Breast epithelium (tissue), 4 donors: ENCODE measurements at places on chromosomes 3 and 15.
A peak's percentile ranks its signal among the peaks of the same experiment; 100 is the strongest.

DNA sequence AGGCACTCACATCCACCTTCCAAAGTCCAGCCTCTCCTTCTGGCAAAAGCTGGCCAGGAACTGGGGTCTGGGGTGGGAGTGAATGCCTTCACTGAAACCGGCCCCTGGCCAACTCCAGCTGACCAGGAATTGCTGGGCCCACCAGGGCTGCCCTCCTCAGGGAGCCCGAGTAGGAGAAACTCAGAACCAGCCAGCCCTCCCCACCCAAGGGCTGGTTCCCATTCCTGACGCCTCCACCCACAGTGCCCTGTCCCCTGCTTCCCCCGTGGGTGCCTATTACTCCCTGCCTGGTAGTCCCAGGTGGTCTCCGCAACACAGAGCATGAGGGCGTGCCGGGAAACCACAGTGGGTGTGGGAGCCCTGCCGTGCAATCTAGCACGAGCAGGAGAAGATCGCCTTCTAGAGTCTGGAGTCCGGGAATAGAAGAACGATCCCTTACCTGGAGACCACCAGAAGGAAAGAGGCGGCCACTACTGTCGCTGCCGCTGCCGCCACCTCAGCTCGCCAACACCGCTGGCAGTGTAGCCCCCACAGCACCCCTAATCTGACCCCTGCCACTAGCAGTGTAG is 178.8 kb downstream of the POTEB3 start:
- H3K36me3 ChIP-seq = no peaks in the 10 kb centered on the region
- no peak overlapping the region for H3K27ac ChIP-seq
- H3K4me1 ChIP-seq = no peaks in the 10 kb centered on the region

DNA sequence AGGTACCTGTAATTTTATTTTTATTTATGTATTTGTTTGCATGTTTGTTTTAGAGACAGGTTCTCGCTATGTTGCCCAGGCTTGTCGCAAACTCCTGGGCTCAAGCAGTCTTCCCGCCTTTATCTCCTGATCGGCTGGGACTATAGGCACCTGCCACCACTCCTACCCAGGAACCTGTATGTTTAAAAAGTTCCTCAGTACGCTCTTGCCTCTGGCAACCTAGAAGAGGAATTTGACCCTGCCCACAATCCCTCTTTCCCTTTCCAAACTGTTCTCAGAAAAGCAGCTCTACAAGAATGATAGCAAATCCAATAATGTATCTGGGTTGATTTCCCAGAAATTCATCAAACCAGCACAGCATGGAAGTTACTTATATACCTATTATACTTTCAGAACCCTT is 20.9 kb upstream of the PHLDB2 start:
- no peak for DNase-seq
- H3K4me1 ChIP-seq = no peaks in the 10 kb centered on the region
- H3K27me3 ChIP-seq = no peaks in the 10 kb centered on the region
- H3K36me3 ChIP-seq = no peaks in the 10 kb centered on the region

- H3K4me1 ChIP-seq = no peaks in the 10 kb centered on the region
- no peak for DNase-seq
- H3K27ac ChIP-seq = no peak overlapping the region
- H3K36me3 ChIP-seq = no peaks in the 10 kb centered on the region
Measured at GRCh38 chr3:112519424-112520001, 20.2 kb upstream of the BTLA start.

DNA sequence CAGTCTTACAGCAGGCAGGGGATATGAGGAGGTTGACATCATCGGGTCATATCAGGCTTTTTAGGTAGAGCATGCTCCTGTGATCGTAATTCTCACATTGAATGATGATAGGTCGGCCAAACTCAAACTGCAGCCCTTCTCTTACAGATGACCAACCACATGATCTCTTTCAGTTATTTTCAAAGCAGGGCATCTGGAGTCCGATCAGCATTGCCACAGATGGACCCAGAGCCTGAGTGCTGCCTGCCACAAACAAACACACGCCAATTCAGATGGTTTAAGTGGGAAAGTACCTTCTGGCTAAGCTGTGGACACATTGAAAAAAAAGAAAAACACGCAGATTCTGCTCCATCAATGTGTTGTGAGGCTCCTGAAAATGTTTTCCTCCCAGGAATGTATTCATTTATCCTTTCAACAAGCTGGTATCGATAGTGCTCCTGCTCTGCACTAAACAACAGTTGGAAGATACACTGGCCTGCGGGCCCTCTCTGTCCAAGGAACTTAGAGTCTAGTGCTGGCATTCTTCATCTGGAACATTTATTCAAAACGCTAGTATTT is 31.2 kb downstream of the ARPP21 start:
- H3K4me1 ChIP-seq = no peaks in the 10 kb centered on the region
- no peak overlapping the region for H3K4me3 ChIP-seq
- no peak for DNase-seq
- H3K27ac ChIP-seq = no peak overlapping the region
- no peaks in the 10 kb centered on the region for H3K36me3 ChIP-seq

GRCh38 chr15:20106026-20106425 is 435.6 kb downstream of the GOLGA6L6 start:
- no peak overlapping the region for H3K4me3 ChIP-seq
- H3K27ac ChIP-seq = no peak overlapping the region
- H3K27me3 ChIP-seq = no peaks in the 10 kb centered on the region
- no peak for DNase-seq
- H3K4me1 ChIP-seq = no peaks in the 10 kb centered on the region

DNA sequence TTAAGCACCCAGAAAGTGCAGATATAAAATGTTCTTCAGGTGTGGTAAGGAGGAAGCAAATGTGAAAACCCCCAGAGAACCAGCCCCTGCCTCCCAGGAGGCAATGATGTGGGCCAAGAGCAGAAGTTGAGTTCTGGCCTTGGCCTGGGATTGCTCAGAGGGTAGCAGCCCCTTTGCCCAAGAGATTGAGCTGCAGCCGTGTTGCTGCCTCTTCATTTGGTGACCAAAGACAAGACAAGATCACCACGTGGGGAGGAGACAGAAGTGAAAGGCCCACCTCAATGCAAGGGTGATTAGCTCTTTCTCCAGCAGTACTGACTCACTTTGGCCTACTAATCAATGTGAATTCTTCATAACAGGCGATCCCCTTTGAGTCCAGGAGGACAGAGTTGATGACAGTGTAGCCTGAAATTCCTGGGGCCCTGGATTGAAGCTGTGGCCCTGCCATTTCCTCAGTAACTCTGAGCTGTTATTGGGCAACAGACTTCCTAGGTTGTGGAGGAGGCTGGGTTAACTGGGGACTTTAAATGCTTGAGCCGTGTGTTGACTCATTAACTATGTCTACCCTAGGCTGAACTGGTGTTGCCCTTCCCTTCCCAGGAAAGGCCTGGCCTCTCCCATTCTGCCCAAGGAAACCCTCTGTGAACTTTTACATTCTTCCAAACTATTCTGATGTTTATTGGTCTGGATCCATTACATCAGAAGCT is 86.5 kb downstream of the ST6GAL1 start:
- no peaks in the 10 kb centered on the region for H3K4me1 ChIP-seq
- no peak for DNase-seq
- H3K27ac ChIP-seq = no peak overlapping the region
- no peaks in the 10 kb centered on the region for H3K27me3 ChIP-seq

GRCh38 chr15:49045751-49046219 is 461 bp downstream of the SECISBP2L start:
- no peaks in the 10 kb centered on the region for H3K36me3 ChIP-seq
- peaks cover 4% of the 10 kb centered on the region for H3K4me1 ChIP-seq
- no peaks in the 10 kb centered on the region for H3K27me3 ChIP-seq

- H3K4me3 ChIP-seq = no peak overlapping the region
- H3K27me3 ChIP-seq = no peaks in the 10 kb centered on the region
- no peaks in the 10 kb centered on the region for H3K36me3 ChIP-seq
Measured at GRCh38 chr3:49081429-49081828, 12.4 kb downstream of the QRICH1 start.

GRCh38 chr3:190517687-190518086 is 3.8 kb downstream of the IL1RAP start:
- H3K4me3 ChIP-seq = no peak overlapping the region
- H3K36me3 ChIP-seq = no peaks in the 10 kb centered on the region
- no peaks in the 10 kb centered on the region for H3K27me3 ChIP-seq
- no peaks in the 10 kb centered on the region for H3K4me1 ChIP-seq
- no peak for DNase-seq
- no peak overlapping the region for H3K27ac ChIP-seq

- H3K27me3 ChIP-seq = no peaks in the 10 kb centered on the region
- no peaks in the 10 kb centered on the region for H3K4me1 ChIP-seq
- no peak for DNase-seq
- H3K27ac ChIP-seq = no peak overlapping the region
- H3K36me3 ChIP-seq = no peaks in the 10 kb centered on the region
- no peak overlapping the region for H3K4me3 ChIP-seq
Measured at GRCh38 chr15:39454189-39454986, 126.5 kb upstream of the THBS1 start.

- peak; percentile 86 for DNase-seq
- peak overlapping the region; percentile 95 for H3K27ac ChIP-seq
- peak overlapping the region; percentile 78 for H3K4me3 ChIP-seq
- H3K27me3 ChIP-seq = no peaks in the 10 kb centered on the region
Measured at GRCh38 chr3:52237657-52238172, 1.2 kb downstream of the TWF2 start.

GRCh38 chr3:115099986-115100571 is 47.0 kb downstream of the ZBTB20 start:
- H3K27ac ChIP-seq = peak overlapping the region; percentile 80
- no peak for DNase-seq
- peaks cover 15% of the 10 kb centered on the region for H3K4me1 ChIP-seq
- H3K27me3 ChIP-seq = no peaks in the 10 kb centered on the region
- H3K4me3 ChIP-seq = peak overlapping the region; percentile 61

- H3K27ac ChIP-seq = no peak overlapping the region
- H3K4me3 ChIP-seq = no peak overlapping the region
- DNase-seq = no peak
- H3K4me1 ChIP-seq = no peaks in the 10 kb centered on the region
Measured at GRCh38 chr3:41260063-41260450, 60.8 kb downstream of the CTNNB1 start.

DNA sequence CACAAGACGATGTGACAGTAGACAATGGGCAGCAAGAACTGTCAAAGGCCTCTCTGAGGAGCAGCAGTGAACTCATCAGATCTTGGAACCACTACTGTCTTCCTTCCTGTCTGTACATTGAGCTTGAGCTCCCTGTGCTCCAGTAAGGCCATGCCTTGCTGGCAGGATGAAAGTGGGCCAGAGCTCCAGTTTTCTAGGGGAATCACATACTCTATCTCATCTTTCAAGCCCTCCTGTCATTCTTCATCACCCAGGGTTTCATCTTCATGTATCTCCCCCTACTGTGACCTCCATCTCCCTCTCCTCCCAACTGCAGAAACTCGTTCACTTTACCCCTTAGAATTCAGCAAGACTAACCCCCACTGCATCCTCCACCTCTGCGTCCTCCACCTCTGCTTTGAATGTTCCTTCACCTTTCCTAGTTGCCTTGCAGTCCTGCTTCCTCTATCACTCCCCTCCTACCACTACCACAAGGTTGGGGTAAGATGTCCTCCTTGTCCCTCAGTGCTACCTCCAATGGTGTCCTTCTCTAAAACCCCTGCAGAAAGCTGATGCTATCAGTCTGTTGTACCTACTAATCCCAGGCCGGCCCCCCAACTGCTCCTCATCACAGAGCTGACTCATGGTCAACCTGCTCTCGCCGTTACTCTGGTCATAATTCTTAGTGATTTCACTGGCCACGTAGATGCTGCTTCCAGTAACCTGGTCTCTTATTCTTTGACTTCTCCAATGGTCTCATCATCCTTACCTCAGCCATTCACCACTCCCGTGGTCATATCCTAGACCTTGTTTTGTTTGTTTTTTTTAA is 22.3 kb downstream of the NKIRAS1 start:
- H3K27me3 ChIP-seq = no peaks in the 10 kb centered on the region
- H3K4me3 ChIP-seq = no peak overlapping the region
- no peaks in the 10 kb centered on the region for H3K36me3 ChIP-seq
- H3K27ac ChIP-seq = peak overlapping the region; percentile 21

GRCh38 chr15:98443526-98443925 is 204.8 kb upstream of the IGF1R start:
- H3K36me3 ChIP-seq = no peaks in the 10 kb centered on the region
- DNase-seq = no peak
- no peak overlapping the region for H3K4me3 ChIP-seq
- H3K27me3 ChIP-seq = no peaks in the 10 kb centered on the region
- no peak overlapping the region for H3K27ac ChIP-seq

DNA sequence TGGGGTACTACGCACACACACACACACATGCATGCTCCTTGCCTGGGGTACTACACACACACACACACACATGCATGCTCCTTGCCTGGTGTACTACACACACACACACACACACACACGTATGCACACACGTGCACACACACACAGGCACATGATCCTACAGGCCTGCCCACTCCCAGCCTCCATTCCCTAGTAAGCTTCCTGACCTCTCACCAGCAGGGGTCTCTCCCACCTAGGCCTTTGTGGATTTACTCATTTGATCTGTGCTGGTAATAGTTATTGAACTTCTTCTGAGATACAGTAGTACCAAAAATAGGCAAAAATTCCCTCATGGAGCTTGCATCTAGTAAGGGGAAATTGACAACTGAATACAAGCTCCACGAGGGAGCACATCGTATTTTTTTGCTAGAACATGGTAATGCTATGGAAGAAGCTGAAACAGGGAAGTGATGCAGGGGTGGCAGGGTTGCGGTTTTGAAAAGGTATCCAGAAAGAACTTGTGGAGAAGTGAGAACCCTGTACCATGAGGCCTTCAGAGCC is 19.1 kb downstream of the TTC21A start:
- H3K36me3 ChIP-seq = no peaks in the 10 kb centered on the region
- peak overlapping the region; percentile 93 for H3K27ac ChIP-seq
- no peaks in the 10 kb centered on the region for H3K4me1 ChIP-seq

DNA sequence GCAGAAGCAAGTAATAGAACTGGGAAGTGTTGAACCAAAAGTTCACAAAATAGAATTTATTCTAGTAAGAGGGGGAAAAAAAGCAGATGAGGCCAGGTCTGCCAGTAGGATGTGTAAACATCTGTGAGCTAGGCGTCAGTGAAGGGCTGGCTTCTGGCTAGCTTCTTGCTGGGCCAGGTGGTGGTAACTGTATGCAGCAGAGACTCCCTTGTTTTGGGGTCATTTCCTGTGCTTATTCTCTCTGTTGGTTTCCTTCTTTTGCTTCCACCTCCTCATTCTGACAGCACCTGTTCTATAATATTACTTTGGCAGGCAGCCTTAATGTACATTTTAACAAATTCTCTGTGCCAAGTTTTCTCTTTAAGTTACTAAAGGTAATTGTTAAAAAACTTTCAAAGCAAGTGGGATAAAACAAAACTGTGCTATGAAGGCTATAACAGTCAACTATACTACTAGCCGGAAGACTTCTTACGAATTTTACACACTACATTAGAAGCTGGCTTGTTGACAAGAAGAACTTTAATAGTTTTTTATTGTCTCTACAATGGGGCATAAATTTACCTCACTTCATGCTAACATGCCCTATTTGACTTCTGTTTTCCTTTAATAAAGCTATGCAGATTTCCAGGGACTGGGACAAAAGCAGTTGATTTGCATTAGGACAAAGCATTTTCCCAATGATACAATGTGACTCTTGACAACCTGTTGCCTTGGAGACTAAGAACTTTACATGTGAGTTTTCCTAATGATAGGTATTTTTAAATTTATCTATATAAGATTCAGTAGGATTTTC is 318.8 kb upstream of the NAALADL2 start:
- no peaks in the 10 kb centered on the region for H3K27me3 ChIP-seq
- H3K4me3 ChIP-seq = no peak overlapping the region
- no peaks in the 10 kb centered on the region for H3K4me1 ChIP-seq
- DNase-seq = no peak

GRCh38 chr3:44114142-44114541 is 127.5 kb upstream of the TOPAZ1 start:
- DNase-seq = no peak
- H3K4me1 ChIP-seq = no peaks in the 10 kb centered on the region
- H3K4me3 ChIP-seq = no peak overlapping the region
- no peaks in the 10 kb centered on the region for H3K36me3 ChIP-seq
